Right cardiac atrium (tissue), 5 donors: ENCODE measurements at places on chromosomes 2 and 18. TPM values are rescaled to one million over a fixed set of nuclear protein-coding genes. Genes with fewer than 3 reads are reported as not detected.

ACAA2 gene
- 95.8 TPM for total RNA-seq

ANKAR gene
- 10.0 TPM for total RNA-seq

RIT2 gene
- total RNA-seq: not detected

MPP4 gene
- total RNA-seq: not detected

SPATA3 gene
- not detected for total RNA-seq

HPCAL1 gene
- total RNA-seq: 32.2 TPM

COLEC11 gene
- total RNA-seq: 47.6 TPM

GALM gene
- total RNA-seq: 20.0 TPM

CDH2 gene
- total RNA-seq: 204 TPM

CAPN14 gene
- total RNA-seq: 0.09 TPM

STK17B gene
- 7.0 TPM for total RNA-seq

CCNT2 gene
- total RNA-seq: 23.9 TPM

CHMP1B gene
- total RNA-seq: 30.4 TPM

LRRC30 gene
- total RNA-seq: not detected

EVX2 gene
- total RNA-seq: not detected

CPLX4 gene
- not detected for total RNA-seq

IL1F10 gene
- total RNA-seq: not detected

COL3A1 gene
- total RNA-seq: 104 TPM
